Cortex of kidney (tissue), 1 donor: ENCODE measurements at places on chromosomes 11 and 22.

GRCh38 chr22:30566125-30566524, 8.3 kb downstream of the GAL3ST1 start:
- no peak for DNase-seq

DNA sequence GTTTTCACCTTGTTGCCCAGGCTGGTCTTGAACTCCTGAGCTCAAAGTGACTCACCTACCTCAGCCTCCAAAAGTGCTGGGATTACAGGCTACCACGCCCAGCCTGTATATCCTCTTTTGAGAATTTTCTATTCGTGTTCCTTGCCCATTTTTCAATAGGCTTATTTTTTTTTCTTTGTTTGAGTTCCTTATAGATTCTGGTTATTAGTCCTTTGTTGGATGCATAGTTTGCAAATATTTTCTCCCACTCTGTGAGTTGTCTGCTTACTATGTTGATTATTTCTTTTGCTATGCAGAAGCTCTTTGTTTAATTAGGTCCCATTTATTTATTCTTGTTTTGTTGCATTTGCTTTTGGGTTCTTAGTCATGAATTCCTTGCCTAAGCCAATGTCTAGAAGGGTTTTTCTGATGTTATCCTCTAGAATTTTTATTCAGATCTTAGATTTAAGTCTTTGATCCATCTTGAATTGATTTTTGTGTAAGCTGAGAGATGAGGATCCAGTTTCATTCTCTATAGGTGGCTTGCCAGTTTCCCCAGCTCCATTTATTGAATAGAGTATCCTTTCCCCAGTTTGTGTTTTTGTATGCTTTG, 17.7 kb upstream of the ZBED5 start:
- no peak for DNase-seq

- no peak for DNase-seq
These were observed 332 bp downstream of the TEAD1 start for GRCh38 chr11:12674571-12674935.

- DNase-seq = no peak
These were observed 171.5 kb downstream of the LDLRAD3 start for GRCh38 chr11:36115378-36115801.

DNA sequence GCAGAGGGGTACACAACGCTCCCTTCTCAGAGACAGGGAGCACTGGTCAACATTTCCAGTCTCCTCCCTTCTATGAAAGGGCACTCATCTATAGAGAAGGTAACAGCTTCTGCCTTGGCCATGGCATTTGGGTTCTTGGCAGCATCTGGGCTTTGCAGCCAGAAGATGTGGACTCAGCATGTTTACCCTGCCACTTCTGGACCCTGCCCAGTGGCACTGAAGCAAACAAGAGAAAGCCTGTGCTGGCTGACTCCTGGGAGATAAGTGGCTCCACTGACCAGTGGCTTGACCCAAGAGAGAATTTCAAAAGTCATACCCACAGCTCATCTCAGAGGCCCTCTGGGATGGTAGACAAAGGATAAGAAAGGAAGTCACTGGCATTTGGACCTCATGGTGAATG, 8.0 kb downstream of the CSNK2A3 start:
- no peak for DNase-seq

GRCh38 chr11:130525307-130525706, 76.9 kb downstream of the ADAMTS15 start:
- DNase-seq = no peak

GRCh38 chr22:27222178-27222577, 564.8 kb downstream of the MIAT start:
- no peak for DNase-seq

- no peak for DNase-seq
These were observed 72.8 kb upstream of the MTMR2 start for GRCh38 chr11:95996621-95997235.

- DNase-seq = no peak
These were observed 352.8 kb downstream of the BUD13 start for GRCh38 chr11:116420030-116420429.

GRCh38 chr11:84140386-84141169, 854.4 kb upstream of the CCDC90B start:
- DNase-seq = no peak

DNA sequence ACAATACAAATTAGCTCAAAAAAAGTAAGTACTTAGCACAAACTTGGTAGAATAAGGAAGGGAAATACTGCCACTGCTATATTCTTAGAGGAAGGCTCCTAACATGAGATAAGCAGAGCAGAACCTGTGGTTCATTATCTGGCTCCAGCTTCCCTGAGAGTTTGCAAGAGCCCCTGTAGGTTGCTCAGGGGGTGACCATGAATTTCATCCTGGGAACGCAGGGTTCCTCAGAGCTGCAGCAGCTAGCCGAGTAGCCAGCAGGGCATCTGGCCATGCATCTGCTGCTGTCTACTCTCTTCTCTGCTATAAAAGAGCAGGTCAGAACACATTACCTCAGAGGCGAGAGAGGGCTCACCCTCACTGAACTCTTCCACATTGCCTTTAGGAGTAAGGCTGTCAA, 67.3 kb downstream of the TRPC6 start:
- no peak for DNase-seq

DNA sequence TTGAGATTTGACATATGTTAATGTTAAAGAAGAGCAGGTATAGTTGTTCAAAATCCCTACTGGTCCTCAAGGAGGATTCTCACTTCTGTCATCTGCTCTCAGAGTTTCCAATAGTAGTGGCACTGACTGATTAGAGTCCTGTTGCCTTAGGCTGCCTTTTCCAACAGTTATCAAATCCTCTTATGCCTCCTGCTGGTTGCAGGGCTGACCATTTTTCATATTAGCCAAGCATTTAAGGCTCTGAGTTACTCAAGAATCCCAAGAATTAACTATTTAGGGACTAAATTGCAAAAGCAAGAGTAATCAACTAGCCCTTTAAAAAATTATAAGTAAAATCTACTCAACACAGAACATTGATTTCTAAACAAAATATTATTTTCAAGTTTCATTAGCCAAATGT, 212.0 kb upstream of the CHORDC1 start:
- no peak for DNase-seq

GRCh38 chr11:91489989-91490388, 734.6 kb upstream of the FAT3 start:
- no peak for DNase-seq

GRCh38 chr11:108975026-108975425, 310.2 kb downstream of the DDX10 start:
- DNase-seq = no peak

- no peak for DNase-seq
These were observed 1.3 kb upstream of the DCHS1 start for GRCh38 chr11:6656936-6657335.

DNA sequence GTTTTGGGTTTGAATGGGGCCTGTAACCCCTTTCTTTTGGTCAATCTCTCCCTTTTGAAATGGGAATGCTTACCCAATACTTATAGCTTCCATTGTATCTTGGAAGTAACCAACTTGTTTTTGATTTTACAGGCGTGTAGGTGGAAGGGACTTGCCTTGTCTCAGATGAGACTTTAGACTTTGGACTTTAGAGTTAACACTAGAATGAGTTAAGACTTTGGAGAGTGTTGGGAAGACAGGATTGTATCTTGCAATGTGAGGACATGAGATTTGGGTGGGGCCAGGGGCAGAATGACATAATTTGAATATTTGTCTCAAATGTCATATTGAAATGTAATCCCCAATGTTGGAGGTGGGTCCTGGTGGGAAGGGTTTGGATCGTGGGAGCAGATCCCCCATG, 1466.9 kb downstream of the LRRC4C start:
- no peak for DNase-seq

DNA sequence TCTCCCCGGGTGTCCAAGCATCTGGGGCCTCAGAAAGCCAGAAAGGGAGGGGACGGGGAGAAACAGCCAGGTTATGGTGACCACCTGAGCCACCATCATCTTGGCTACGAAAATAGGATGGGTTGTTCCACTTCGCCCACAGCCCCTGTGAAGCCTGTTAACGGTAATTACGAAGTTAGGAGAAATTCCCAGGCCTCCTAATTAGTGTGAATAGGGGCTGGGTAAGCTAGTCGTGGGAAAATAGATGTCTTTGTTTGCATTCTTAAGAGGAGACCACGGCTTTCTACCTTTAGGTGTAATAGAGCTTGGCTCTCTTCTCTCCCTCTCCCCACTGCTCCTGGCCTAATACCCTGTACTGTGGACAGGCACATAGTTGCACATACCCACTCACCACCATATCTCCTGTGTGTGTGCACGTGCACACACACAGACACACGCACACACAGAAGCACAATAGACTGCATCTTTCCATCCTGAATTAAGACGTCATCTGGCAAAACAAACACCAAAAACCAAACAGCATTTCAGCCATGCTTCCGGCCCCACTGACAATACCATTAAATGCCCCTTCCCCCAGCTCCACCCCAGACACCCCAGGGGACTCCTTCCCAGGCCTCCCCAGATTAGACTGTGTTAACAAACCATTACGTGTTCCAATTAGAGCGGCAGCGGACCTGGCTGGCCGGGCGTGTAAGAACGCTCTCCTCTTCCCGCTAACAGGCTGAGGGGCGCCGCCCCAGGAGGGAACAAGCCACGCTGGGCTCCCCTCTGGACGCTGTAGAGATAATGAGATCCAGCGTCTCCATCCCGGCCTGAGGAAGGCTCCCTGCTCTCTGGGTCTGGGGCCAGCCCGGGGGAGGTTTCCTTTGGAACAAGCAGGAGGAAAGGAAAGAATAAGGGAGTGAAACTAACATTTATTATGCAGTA, 72.8 kb downstream of the TP53I11 start:
- no peak for DNase-seq

GRCh38 chr11:31804312-31805036, 6.6 kb downstream of the PAX6 start:
- no peak for DNase-seq

DNA sequence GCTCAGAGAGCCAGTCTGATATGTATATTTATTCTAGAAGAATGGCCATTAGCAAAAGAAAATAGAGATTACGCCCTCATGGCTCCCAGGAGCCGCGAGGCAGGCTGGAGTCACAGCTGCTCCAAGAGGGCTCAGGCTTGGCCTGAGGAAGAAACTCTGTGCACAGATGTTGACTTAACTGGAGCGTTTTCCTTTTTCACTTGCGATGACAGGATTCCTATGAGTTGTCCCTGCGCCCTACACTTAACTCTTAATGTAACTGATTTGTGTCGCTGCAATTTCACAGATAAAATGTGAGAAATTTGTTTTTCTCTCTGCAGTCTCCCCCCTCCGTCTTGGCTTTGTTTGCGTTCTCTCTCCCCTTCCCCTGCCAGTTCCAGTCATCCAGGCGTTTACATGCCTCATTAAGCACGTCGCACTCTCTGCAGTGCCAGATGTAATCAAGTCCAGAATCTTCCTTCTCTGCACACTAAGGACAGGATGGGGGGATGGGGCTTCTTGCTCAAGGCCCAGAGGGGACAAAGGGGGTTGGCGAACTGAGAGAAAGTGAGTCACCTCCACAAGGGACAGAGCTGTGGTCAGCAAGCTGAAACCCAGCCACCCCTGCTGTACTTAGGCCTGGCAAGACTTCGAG, 1060.1 kb downstream of the NTM start:
- no peak for DNase-seq

GRCh38 chr11:70666311-70666710, 268.0 kb downstream of the CTTN start:
- no peak for DNase-seq

GRCh38 chr11:85685820-85686459, at the start of gene CCDC89:
TSS of gene CCDC89 (minus strand) at chr11:85686195. CDS start at chr11:85686130, 65 bp downstream.
- DNase-seq = no peak

- DNase-seq = no peak
These were observed 52.2 kb downstream of the PRDM10 start for GRCh38 chr11:129950101-129951091.

DNA sequence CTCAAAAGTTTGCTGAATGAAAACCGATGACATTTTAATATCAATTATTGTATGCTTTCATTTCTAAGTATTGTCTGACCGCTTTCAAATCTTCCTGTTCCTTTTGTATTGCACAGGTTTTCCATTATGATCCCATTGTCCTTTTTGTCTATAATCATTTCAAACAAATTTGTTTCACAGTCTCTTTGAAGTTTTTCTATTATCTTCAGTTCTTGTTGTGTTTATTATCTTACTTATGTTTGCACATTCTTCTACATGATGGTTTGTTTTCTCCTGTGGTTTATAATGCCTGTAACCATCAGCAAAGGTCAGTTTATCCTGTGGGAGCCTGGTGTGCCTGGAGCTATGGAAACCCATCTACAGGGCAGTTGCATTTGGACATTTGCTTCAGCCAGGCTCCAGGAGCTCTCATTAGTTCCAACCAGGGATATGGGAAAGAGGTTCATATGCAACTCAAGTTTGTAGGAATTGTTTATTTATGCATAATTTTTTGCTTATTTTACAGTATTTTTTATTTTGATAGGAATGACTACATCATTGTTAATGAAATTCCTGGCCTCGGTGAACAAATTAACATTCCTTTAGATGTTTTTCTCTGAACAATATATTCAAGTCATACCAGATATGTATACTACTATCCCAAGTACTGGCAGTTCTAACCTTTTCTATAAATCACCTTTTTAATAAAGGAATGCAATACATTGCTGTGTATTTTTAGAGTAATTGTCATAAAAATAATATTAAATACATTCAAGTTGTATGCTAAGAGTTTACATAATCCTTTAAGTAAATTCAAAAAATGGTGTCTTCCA, 179.2 kb downstream of the SBF2 start:
- DNase-seq = no peak
